Large intestine (tissue), 12 donors: ENCODE measurements at places on chromosomes 1 and 21. TPM values are rescaled to one million over a fixed set of nuclear protein-coding genes. Genes with fewer than 3 reads are reported as not detected.
A peak's percentile ranks its signal among the peaks of the same experiment; 100 is the strongest.

- no peak for DNase-seq
These were observed 69.4 kb downstream of the CACHD1 start for GRCh38 chr1:64539289-64539688.

DNA sequence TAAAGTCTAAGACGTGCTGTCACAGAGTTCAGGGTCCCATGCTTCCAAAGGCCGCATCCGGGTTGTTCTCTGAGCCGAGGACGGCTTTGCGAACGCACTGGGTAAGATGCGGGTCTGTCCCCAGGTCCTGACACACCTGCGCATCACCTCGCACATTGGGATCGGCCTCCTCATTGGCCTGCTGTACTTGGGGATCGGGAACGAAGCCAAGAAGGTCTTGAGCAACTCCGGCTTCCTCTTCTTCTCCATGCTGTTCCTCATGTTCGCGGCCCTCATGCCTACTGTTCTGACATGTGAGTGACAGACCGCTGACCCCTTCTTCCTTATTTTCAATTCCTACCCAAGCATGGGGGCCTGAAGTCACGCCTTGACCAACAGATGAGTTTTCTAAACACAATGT is 25.3 kb downstream of the TFF3 start:
- DNase-seq, result no peak

GRCh38 chr21:34129901-34130715 is 56.7 kb downstream of the MRPS6 start:
- DNase-seq, result no peak

- DNase-seq, result peak; percentile 62
These were observed 3.6 kb upstream of the KIAA2013 start for GRCh38 chr1:11929849-11930248.

The HHIPL2 gene
- 0.79 TPM for polyA plus RNA-seq

GRCh38 chr1:155202731-155203515 is 4.8 kb downstream of the THBS3 start:
- DNase-seq, result no peak

The DDR2 gene
- 18.3 TPM for polyA plus RNA-seq

DNA sequence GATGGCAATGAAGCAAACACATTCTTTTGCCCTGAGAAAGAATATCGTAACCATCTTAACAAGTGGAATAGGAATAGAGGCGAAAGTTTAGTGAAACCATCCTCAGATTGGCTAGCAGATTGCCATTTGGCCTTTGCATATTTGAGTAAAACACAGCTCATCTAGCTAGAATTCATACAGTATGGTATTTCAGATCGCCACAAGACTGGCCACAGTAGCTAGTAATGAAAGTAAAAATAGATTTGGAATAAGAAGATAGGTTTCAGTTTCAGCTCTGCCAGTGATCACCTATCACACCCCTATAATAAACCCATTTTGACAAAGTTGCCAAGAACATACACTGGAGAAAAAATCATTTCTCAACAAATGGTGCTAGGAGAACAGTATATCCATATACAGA is 294.9 kb downstream of the LRRIQ3 start:
- no peak for DNase-seq

GRCh38 chr1:199913318-199913717 is 114.2 kb upstream of the NR5A2 start:
- no peak for DNase-seq

The SH3BGRL3 gene
- polyA plus RNA-seq, result 87.3 TPM

The UBL4B gene
- polyA plus RNA-seq, result not detected

GRCh38 chr1:164619006-164619784 is 60.2 kb downstream of the PBX1 start:
- no peak for DNase-seq

The OR10R2 gene
- not detected for polyA plus RNA-seq

DNA sequence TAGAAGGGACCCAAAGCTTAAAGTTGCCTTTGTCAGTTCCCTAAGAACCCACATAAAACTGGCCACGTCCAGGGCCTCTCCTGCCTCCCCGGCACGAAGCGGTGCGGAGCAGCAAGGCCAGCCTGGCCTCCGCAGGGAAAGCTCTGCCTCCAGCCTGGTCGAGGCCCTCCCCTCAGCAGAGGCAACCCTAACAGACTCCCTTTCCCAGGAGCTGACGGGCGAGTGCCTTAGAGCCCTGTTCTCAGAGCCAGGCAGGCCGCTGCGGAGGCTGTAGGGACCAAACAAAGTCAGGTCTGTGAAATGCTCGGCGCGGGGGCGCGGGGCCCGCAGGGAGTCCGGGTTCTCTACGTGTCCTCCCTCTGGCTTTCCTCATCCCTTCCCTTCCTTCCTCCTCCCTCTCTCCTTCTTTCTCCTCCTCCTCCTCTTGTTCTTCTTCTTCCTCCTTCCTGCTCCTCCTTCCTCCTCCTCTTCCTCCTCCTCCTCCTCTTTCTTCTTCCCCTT is 40.7 kb downstream of the RIPK4 start:
- no peak for DNase-seq

The MRPS21 gene
- 55.3 TPM for polyA plus RNA-seq

- peak; percentile 2 for DNase-seq
These were observed 172.7 kb upstream of the ZP4 start for GRCh38 chr1:238063454-238063853.

GRCh38 chr1:199265319-199265718 is 626.5 kb downstream of the PTPRC start:
- no peak for DNase-seq

GRCh38 chr1:210099921-210100320 is 132.7 kb upstream of the SERTAD4 start:
- DNase-seq, result no peak

The CXADR gene
- 56.5 TPM for polyA plus RNA-seq

- no peak for DNase-seq
These were observed 29.0 kb downstream of the NFIA start for GRCh38 chr1:61111084-61112004.

DNA sequence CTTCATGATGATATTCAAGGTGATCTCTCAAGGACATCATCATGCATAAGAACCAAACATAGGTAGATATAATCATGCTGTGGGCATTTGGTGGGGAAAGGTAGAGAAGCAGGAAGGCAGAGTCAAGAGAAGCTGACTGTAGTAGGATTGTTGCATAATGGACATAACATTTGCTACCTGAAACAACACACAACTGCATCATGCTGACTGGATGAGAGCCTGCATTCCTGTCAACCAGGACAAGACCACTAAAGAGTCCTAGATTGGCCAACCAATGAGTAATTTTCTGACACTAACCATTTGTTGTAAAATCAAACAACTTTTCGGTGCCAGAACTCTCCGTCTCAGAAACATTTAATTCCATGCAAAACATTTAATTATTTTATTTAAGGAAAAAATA is 377.2 kb downstream of the PLPP3 start:
- no peak for DNase-seq
